Suprapubic skin (tissue), 4 donors: ENCODE measurements at places on chromosomes 3 and 15. TPM values are rescaled to one million over a fixed set of nuclear protein-coding genes. Genes with fewer than 3 reads are reported as not detected.

The SNAP23 gene
- total RNA-seq: 36.2 TPM

The SPESP1 gene
- 1.6 TPM for total RNA-seq

The PRR20G gene
- not detected for total RNA-seq

The CSPG4 gene
- total RNA-seq: 12.8 TPM

The TARS3 gene
- total RNA-seq: 5.4 TPM

The CACNA2D3 gene
- 0.76 TPM for total RNA-seq
